Thoracic aorta (tissue), 2 donors: ENCODE measurements at places on chromosomes 7 and 10.

DNA sequence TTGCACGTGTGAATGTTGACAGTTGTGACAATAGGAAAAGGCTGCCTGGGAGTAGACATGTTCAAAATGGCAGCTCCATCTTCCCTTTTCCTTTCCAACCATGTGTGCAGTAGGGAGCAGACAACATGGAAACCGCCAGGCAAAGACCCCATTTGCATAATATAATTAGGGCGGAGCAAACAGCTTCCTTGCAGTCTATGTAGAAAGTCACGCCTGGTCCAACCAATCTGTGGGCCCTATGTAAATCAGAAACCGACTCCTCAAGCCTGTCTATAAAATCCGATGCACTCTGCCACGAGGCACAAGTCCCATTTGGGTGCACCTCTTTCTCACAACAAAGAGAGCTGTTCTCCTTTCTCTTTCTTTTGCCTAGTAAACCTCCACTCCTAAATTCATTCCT lies 19.6 kb downstream of the NEBL start:
- DNase-seq = no peak

DNA sequence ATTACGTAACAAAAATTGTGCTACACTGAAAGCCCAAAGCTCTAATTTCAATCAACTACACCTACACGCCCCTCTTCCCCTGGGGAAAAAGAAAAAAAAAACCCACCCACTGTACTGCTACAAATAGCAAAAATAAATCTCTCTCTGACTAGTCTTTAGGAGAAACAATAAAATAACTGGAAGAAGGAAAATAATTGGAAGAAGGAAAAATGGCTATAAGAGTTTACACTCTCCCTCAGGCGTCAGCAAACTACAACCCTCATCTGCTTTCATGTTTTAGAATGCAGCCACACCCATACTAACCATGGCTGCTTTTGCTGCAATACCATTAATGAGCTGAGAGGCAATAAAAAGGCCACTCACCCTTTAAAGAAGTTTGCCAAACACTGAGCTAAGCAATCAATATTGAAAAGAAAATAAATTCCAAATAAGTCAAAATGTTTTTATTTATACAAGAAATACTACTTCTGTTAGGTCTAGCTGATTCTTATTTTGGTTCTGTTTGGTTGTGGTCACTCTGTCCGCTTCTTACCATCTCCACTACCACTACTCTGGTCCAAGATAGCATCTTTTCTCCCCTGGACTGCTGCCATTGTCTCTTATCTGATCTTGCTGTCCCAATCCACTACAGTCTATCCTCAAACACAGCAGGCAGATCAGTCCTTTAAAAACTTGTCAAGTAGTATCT lies 3.8 kb downstream of the MINDY3 start:
- DNase-seq = no peak

DNA sequence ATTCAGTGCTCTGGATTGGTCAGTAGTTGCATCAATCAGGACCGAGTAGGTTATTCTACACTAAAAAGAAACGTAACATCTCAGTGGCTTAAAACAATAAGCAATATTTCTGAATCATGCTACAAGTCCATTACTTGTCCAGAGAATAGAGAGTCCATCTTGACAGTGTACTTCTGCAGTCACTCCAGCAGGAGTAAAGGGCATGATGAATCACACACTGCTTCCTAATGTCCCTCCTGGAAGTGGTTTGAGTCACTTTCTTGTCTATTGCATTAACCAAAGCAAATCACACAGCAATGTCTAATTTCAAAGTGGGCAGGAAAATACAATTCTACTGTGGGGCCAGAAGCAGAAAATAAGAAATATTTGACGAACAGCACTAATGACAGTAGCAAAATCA lies 124.8 kb downstream of the TSPAN12 start:
- no peak for DNase-seq

DNA sequence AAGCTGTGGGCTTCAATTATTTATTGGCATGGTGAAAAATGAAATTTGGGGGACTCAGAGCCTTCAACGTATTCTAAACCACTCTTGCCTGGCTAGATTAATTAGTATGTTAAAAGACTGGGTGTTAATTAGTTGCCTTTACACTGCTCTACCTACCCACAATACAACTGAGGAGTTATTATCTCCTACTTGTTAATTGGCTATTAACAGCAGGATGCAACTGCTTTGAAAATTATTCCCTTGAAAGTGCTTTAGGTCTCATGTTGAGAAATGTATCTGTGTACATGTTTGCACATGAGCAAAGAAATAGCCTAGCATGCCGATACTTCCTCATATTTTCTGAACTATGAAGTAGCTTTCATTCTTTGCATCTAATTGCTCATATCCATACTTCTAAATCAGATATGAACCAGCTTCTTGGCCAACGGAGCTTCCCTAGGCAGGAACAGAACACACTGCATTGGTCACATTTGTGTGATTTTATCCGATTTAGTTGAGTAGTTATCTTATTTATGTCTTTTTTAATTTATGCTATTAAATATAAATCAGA lies 155.8 kb downstream of the GPAM start:
- DNase-seq = no peak

GRCh38 chr10:30398193-30398592 lies 35.8 kb upstream of the MAP3K8 start:
- no peak for DNase-seq

GRCh38 chr10:120077707-120078492 lies 185.4 kb downstream of the SEC23IP start:
- DNase-seq = no peak

- DNase-seq = no peak
Observed at GRCh38 chr7:108286290-108286904, 156.2 kb upstream of the LAMB4 start.

- DNase-seq = no peak
Observed at GRCh38 chr7:86814661-86815379, 171.1 kb downstream of the GRM3 start.

GRCh38 chr7:85464042-85464651 lies 277.3 kb upstream of the SEMA3D start:
- no peak for DNase-seq

GRCh38 chr7:128788446-128789412 lies 3.0 kb upstream of the CCDC136 start:
- no peak for DNase-seq

DNA sequence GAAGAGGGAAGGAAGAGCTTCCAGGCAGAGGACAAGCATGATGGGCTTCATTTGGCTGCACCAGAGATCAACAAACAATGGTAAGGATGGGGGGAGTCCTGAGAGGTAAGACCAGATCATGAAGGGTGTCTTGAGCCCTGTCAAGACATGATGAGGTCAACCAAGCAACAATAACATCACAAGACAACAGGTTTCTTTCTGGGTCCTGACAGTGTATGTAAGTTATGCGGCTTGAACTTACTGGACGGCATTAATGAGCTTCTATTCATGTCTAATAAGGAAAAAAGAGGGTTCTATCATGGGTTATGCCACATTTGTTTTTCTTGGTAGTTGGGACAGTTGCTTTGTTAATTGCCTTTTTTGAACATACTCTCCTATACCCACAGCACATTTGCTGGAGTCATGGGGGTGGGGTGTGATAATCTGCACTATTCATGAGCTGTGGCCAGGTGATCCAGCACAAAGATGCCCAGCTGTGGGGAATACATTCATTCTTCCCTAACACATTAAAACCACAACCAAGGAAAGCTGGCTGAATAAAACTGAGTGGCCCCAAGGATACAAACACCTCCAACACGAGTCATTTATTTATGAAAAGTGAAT lies 168.8 kb upstream of the KLF14 start:
- DNase-seq = no peak

GRCh38 chr7:135320268-135320667 lies 86.6 kb downstream of the STRA8 start:
- DNase-seq = peak; percentile 11

DNA sequence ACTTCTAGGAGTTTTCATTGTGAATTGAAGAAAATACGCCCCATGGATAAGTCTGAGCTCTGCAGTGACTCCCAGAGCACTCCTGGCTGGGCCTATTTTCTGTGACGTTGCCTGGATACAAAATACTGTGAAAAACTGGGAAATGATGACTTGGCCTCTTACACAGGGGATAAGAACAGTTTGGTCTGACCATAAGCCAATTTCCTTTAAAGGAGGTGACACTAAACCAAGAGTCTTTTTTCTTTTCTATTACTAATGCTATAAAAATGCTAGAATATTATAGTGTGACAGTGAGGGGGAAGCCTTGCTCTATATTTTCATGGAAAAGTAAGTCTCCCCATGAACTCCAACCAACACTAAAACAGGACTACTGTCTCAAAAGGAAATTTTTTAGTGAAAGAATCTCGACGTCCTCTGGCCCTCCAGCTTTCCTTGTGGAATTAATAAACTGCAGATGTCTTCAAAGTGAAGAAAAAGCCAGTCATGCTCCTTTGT lies 45.5 kb downstream of the MYOF start:
- peak; percentile 56 for DNase-seq

- no peak for DNase-seq
Observed at GRCh38 chr10:112951359-112952281, 1.6 kb downstream of the TCF7L2 start.

GRCh38 chr7:1505731-1506550 lies 1.8 kb upstream of the INTS1 start:
- DNase-seq = no peak

GRCh38 chr7:1691601-1692514 lies 21.8 kb downstream of the ELFN1 start:
- no peak for DNase-seq
